Stimulated activated CD8-positive, alpha-beta memory T cell treated with anti-CD3 and anti-CD28 coated beads, Interleukin-4, amount 100 ng/mL, for 48 hours (primary cell): ENCODE measurements at places on chromosomes 13 and 19.

DNA sequence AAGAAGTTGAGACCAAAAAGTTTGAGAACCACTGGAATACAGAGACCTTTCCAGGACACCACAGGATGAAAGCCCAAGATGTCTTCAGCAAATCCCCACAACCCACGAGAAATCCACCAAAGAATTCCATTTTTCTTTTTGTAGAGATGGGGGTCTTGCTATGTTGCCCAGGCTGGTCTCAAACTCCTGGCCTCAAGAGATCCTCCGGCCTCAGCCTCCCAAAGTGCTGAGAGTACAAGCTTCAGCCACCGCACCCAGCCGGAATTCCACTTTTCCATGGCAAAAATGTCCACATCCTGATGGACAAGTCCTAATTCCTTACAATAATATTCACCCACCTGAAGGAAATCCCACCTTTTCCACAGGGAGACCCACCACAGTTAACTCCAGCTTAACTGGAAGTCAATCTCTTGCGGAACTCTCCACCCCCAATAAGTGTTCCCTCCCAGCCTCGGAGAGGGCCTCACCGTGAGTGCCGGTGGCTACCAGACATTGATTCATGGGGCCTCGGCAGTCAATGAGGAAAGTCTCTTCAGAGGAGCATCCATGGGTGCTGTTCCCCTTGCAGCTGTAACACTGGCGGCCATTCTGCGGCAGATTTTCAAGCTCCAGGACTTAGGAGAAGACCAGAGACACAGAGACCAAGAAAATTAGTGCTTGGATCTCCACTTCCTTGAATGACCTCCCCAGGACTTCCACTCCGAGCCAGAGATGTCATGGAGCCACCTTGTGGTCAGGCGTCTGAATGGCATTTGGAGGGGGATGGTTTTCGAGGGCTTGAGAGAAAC, 12.3 kb upstream of the CADM4 start:
- peak; percentile 64 for DNase-seq

- no peak for DNase-seq
These were observed 56.7 kb upstream of the MED4 start for GRCh38 chr13:48151363-48152161.

GRCh38 chr19:9498183-9498902, at the start of gene ZNF560:
Gene ZNF560, minus strand, starts transcription at chr19:9498616. Its CDS starts 23,303 bp downstream, at chr19:9475313.
- DNase-seq = peak; percentile 35

GRCh38 chr19:42345191-42345812, 19.9 kb downstream of the MEGF8 start:
- DNase-seq = no peak

- DNase-seq = no peak
These were observed 855 bp downstream of the UNC13A start for GRCh38 chr19:17687141-17687856.

- DNase-seq = no peak
These were observed 12.7 kb downstream of the PRKCG start for GRCh38 chr19:53894707-53895106.

DNA sequence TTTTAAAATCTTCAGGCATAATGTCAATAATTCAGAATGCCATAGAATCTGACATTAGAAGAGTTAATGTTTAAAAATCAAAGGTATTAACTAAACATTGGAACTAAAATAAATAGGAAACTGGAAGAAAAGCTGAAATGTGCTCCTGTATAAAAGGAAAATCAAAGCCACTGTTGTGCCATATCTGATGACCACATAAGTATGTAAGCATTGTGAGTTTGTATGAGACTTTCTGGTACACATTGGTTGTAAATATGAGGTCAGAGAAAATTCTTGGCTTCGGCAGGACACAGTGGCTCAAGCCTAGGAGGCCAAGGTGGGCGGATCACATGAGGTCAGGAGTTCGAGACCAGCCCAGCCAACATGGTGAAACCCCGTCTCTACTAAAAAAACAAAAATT, 48.3 kb upstream of the INTS6 start:
- DNase-seq = no peak

GRCh38 chr13:38494445-38494844, 144.8 kb downstream of the UFM1 start:
- no peak for DNase-seq

- no peak for DNase-seq
These were observed 22.0 kb downstream of the USPL1 start for GRCh38 chr13:30639671-30640070.

DNA sequence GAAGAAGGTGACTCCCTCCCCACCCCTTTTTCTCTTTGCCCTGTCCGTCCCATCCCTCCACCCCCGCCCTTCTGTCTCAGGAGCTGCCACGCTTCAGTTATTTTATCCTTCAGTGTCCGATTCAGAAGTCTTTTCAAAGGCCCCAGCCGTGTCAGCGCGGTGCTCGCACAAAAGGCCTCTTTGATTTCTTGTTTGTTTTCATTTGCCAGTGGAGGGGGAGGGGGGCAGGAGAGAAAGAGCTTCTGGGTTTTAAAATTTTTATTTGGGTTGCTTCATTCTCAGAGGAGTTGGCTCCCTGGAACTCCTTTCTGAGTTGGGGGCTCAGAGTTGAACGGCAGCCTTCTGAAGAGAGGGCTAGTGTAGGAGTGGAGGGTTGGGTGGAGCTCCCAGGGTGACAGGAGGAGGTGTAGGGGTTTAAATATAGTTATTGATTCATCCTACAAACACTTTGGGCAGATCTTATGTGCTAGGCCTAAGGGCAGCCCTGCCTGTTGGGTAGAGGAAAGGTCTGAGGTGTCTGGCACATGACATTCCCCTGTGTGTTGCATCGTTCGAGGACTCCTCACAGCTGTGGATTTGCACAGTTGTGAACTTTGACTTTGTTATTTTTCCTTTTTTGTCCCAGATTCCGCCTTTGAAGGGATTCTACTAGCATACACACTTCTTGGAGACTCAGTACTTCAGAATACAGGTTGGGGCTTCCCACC, 36.8 kb downstream of the NFIX start:
- DNase-seq = no peak

DNA sequence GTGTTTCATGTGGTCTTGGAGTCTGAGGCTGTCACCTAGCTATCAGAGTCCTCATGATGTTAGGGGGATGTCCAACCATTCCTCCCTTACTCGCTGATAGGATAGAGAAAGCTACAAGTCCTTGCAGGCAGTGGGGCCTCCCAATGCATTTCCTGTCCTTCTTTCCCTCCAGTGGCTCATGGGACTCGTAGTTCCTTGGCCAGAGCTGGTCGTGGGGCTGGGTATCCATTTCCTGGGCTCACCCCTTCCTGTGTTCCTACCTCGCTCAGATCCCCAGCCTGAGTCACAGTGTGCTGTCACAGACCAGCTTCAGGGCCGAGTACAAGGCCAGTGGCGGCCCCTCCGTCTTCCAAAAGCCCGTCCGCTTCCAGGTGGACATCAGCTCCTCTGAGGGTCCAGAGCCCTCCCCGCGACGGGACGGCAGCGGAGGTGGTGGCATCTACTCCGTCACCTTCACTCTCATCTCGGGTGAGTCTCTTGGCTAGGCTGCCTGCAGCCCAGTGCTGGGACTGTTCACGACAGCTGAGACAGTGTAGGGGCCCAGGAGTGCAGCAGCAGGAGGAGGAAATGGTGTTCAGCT, 19.1 kb downstream of the TMEM150B start:
- DNase-seq = no peak

DNA sequence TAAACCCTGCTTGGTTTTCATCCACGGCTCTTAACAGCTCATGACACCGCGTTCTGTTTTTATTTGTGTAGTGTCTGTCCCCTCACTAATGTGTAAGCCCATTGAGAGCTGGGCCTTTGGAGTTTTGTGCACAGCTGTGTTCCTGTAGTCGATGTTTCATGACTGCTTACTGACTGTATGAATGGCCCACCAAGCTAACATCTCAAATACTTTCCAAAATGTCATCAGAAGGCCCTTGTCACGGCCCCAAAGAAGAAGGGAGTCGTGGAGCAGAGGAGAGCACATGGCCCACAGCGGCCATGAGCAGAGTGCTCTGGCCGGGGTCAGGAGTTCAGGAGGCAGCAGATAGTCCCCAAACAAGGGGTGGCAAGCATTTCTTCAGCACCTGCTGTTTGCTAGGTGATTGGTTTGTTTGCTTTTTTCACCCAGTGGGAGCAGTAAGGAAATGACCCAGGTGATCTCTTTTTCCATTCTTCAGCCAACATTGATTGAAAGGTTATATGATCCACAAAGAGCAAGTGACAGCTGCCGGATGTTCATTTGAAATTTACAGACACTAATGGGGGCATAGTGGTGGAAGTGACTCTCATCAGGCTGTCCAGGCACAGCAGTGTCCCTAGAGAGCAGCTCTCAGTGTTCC, 315.2 kb downstream of the ATP8A2 start:
- DNase-seq = no peak

- DNase-seq = no peak
These were observed 34.3 kb upstream of the MEDAG start for GRCh38 chr13:30871588-30872275.

- no peak for DNase-seq
These were observed 14.7 kb downstream of the CDX2 start for GRCh38 chr13:27954406-27954851.

DNA sequence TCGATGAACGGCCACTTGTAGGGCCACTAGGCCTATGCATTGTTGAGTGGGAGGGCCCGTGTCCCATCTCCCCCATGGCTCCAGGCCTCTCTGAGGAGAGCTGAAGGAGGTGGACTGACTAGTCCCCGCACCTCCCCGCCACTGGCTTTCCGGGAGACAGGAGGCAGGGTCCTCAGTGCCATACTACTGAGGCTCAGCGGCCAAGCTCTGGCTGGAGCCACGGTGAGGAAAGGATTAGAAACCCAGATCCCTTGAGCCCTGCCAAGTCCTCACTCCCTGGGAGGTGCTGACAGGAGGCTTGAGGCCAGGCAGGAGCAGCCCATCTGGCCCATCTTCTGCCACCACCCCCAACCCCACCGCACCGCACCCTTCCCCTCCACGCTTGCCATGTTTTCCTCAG, 29.0 kb downstream of the CCDC8 start:
- DNase-seq = no peak

DNA sequence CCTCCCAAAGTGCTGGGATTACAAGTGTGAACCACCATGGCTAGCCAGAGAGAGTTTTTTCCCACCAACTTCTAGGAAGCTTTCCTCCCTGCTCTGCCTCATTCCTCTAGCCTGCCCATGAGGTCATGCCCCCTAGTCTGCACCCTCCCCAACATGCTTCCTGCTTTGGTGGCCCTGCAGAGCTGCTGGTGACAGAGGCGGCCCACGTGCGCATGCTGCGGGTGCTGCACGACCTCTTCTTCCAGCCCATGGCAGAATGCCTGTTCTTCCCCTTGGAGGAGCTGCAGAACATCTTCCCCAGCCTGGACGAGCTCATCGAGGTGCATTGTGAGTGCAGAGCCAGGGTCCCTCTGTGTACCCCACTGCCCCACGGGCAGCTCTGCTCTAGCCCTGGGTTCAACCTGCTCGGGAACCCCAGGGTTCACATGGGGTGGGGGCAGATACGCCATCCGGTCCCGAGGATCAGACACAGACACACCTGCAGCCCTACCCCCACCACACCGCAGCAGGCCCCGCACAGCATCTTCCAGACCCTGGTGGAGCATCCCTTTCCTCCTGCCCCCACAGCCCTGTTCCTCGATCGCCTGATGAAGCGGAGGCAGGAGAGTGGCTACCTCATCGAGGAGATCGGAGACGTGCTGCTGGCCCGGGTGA, 18.9 kb downstream of the ARHGEF1 start:
- DNase-seq = no peak
